Hematopoietic multipotent progenitor cell treated with erythropoietin and hydrocortisone succinate and interleukin-3 and kit ligand, for 6 days (in vitro differentiated cells): ENCODE measurements at places on chromosomes 16 and 17.

DNA sequence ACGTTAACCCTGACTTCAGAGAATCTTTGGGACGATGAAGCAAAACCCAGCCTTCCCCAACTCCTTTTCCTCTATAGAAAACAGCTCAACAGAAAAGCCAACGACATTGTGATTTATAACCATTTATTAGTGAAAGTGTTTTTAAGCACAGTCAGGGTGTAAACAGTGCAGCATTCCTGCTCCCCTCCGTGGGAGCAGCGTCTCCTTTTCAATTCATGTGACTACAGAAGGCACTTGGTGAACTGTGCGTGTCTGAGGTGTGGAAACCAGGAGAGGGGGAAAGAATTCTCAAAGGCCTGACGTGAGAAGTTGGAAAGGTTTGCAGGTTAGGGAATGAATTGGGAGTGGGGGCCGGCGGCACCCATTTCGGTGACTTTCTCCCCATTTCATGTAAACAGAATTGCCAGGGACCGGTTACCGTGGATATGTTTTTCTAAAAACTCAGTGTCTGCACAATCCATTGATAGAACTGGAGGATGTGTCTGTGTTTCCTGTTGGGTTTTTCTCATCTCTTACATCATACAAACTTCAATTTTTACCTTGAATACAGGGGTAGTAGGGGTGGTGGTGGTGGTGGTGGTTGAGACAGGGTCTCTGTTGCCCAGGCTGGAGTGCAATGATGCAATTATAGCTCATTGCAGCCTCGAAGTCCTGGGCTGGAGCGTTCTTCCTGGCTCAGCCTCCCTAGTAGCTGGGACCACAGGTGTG, 53.1 kb downstream of the NDE1 start:
- no peak for DNase-seq

GRCh38 chr17:59180626-59181025, 25.1 kb downstream of the PRR11 start:
- no peak for DNase-seq

- no peak for DNase-seq
Observed at GRCh38 chr17:8144401-8145231, 7.6 kb downstream of the PER1 start.

DNA sequence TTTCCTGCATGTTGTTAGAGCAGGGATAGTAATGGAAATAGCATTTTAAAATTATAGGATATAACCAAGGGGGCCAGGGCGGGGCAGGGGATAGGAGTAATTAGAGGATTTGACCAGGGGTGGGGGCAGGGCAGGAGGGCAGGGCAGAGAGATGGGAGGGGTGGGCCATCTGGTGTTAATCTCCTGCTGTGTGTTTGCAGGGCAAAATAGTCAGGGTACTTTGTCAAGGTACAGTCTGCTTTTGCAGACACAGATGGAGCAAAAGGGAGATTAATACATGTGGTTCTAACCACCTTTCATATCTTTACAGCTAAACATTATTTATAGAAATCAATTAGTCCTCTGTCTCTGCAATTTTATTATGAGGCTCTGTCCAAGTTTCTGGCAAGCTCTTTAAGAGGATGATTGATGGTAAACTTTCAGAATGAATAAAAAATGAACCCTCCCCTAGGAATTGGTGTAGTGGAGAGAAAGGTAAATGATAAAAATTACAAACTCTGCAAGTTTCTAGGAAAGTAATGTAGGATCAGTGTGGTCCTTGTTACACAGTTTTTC, 6.6 kb downstream of the ANKFN1 start:
- no peak for DNase-seq

DNA sequence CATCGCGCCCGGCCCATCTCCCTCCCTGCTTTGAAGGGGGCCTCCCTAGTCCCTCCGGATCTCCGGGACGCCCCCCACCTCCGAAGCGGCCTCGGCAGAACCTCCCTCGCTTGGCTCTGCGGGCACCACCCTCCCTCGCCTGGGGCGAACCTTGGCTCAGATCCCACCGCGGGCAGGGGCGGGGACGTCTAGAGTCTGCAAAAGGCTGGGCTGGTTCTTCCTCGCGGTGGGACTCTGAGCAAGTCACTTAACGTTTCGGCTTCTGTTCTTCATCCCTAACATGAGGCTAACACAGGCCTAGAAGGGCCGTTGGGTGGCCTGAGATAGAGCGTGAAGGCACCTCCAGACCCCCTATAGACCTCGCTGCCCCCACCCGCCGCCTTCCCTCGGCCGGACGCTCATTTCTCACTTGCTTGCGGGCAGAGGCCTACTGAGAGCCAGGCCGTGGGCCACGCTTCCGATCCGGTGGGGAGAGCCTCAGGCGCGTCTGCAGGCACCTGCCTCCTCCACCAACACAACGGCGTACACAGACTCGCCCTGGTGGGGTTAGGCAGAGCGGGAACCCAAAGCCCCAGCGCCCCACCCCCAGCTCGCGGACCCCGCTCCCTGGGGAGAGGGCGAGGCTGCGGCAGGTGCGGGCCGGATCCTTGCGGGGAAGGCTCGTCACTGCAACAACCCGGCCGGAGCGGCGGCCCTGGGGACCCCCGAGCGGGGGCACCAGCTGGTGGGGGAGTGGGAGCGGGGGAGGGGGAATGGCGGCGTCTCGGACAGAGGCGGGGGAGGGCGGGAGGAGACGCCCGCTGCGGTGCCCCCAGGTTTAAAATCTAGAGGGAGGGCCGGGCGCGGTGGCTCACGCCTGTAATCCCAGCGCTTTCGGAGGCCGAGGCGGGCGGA, 5.4 kb downstream of the MYO1C start:
- DNase-seq = peak; percentile 95

DNA sequence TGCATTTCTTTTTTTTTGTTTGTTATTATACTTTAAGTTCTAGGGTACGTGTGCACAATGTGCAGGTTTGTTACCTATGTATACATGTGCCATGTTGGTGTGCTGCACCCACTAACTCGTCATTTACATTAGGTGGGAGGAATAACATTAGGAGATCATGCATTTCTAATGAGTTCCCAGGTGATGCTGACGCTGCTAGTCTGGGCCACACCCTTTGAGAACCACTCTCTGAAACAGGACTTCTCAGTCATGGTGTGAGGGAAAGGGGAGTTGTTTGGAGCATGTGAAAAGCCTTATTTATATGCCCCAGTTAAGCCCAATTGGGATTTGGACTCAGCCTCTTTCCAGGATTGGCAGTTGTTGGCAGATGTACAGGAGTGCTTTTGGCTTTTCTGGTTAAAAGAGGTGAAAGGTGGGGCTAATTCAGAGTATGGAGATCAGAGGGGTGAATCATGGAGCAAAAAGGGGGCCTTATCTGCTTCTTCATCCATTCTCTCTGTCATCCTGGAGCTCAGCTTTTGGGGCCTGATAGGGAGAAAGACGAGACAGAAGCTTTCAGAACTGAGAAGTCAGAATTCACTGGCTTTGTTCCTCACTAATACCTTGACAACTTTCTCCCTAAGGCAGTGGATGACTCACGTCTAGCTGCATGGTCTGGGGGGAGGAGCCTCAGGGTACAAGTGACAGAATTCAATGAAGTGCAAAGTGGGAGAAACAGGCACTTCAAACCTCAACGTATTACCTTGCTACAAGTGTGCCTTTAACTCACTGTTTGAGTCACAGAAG, 180.0 kb upstream of the CACNG3 start:
- DNase-seq = peak; percentile 4

GRCh38 chr17:70208825-70209555, 39.7 kb downstream of the KCNJ2 start:
- DNase-seq = no peak
